ENCODE measurements at places on chromosomes 3 and 15. TPM values are rescaled to one million over a fixed set of nuclear protein-coding genes. Genes with fewer than 3 reads are reported as not detected.

- H3K27ac ChIP-seq: no peak overlapping the region
- no peaks in the 10 kb centered on the region for H3K4me1 ChIP-seq
- DNase-seq: no peak
Observed at GRCh38 chr3:197068077-197068476, 38.5 kb upstream of the MELTF start.

DNA sequence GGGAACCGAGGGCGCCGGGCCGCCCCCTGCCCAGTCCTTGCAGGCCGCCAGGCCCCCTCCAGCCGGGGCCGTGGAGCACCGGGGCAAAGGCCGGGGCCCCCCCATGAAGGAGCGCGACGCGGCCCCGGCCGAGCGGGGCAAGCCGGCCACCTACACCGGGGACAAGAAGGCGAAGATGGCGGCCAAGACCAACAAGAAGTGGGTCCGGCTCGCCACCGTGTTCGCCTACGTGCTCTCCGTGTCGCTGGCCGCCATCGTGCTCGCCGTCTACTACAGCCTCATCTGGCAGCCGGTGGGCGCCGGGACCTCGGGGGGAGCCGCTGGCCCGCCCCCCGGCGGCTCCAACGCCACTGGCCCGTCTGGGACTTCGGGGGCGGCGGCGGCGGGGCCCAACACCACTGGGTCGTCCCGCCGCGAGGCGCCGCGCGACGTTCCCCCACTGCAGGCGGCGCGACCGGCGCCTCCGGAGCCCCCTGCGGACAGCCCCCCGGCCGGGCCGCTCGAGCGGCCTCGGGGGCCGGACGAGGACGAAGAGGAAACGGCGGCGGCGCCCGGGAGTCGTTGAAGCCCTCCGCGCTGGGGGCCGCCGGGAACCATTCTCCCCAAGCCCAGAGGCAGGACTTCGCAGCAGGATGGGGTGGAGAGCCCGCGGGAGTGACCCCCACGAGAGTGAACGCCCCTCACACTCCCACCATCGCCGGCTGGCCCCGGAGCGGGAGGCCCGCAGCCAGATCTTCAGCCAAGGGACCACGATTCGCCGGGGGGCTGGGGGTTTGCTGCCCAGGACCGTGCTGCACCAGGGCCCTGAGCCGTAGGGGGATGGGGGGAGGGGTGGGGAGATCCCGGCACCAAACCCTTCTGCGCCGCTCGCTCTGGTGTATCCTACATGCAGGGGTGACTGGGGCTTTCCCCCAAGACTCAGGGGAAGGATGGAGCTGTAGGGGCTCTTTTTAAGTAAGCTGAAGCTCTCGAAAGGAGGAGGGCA is 753 bp downstream of the INAFM2 start:
- no peak for DNase-seq
- H3K36me3 ChIP-seq: no peaks in the 10 kb centered on the region
- no peaks in the 10 kb centered on the region for H3K27me3 ChIP-seq
- H3K4me3 ChIP-seq: peak overlapping the region; percentile 66

DNA sequence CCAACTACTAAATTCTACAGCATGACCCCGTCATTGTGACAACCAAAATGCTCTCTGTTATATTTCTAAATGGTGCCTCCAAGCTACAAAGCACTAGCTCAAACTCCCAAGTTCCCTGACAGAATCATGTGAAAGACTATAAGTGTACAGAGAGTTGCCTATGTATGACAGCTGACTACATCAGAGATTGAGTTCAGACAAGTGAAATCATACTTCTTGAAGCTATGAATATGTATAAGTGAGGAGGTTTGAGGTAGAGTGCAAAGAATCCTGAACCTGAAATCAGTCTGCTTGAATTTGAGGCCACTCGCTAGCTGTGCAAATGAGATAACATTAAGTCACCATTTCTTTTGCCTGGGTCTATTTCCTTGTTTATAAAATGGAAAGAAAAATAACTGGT is 63.9 kb upstream of the TP63 start:
- no peaks in the 10 kb centered on the region for H3K27me3 ChIP-seq
- no peak overlapping the region for H3K27ac ChIP-seq
- H3K36me3 ChIP-seq: no peaks in the 10 kb centered on the region
- no peak overlapping the region for H3K4me3 ChIP-seq
- DNase-seq: no peak

The XRN1 gene
- polyA plus RNA-seq: 14.7 TPM

The TRIM71 gene
- polyA plus RNA-seq: 0.02 TPM

All from fibroblast of lung (primary cell).